SK-N-SH (cell line): ENCODE measurements at places on chromosomes 3 and 15. TPM values are rescaled to one million over a fixed set of nuclear protein-coding genes. Genes with fewer than 3 reads are reported as not detected.

Gene GOLGA8O
- polyA plus RNA-seq = 0.26 and 0.31 TPM in 2 replicates

Gene GUCA1C
- polyA plus RNA-seq = not detected in 2 replicates

DNA sequence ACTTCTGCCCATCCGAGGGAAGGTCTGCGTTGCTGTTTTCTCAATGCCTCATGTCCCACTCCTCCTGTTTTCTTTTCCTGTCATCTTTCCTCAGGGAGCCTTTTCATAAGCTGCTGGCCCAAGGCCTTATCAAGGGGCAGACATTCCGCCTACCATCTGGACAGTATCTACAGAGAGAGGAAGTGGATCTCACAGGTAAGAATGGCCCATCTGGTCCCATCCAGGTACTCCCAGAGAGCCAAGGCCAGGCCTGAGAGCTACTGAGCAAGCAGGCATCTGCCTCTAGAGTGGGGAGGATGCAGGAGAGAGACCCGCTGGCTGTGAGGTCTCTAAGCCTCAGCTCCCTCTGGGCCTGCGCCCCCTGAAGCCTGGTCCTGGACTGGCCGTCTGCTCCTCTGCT lies 81.5 kb upstream of the LIMD1 start:
- peaks cover 19% of the 10 kb centered on the region for H3K4me1 ChIP-seq
- no peak overlapping the region for H3K27ac ChIP-seq
- H3K36me3 ChIP-seq = peaks cover 42% of the 10 kb centered on the region
- DNase-seq = no peak
- H3K4me3 ChIP-seq = no peak overlapping the region

DNA sequence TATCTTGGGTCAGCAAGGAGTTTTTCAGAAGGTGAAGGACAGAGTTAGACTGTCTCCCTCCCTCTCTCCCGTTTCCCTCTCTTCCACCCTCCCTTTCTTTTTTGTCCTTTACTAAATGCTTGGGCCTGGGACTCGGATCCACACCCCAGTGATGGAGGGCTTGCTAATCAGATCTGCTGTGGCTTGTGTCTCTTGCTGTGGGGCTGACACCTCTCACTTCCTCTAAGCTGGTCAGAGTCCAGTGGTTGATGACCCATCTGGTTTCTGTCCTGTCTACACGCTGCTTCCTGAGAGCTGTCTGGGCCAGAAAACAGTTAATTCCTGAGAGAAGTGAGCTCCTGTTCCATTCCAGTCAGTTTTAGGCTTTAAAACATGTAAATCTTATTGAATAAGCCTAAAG lies 849 bp downstream of the TRAK1 start:
- H3K27me3 ChIP-seq = no peaks in the 10 kb centered on the region
- no peaks in the 10 kb centered on the region; the same call in 1 of the 2 replicates for H3K4me1 ChIP-seq
- no peak overlapping the region for H3K4me3 ChIP-seq
- peaks cover 11% of the 10 kb centered on the region for H3K36me3 ChIP-seq
- no peak for DNase-seq
- H3K27ac ChIP-seq = no peak overlapping the region

DNA sequence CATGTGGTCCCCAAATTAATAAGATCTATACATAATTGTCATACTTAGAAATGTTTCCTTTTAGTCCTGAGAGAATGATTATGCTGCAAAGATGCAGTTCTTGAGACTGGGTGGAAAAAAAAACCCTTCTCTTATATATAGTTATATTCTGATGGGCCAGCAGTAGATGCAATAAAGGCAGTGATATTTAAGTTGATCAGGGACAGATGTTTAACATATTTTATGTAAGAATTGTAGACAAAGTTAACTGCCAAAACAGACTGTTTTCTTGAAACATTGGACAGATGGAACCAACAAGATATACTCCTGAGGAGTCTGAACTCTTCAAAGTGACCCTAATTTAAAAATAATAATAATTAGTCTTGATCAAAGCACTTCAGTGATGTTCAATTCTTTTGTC lies 172.0 kb upstream of the LRIG1 start:
- H3K4me1 ChIP-seq = no peaks in the 10 kb centered on the region
- no peaks in the 10 kb centered on the region for H3K36me3 ChIP-seq
- no peak overlapping the region for H3K4me3 ChIP-seq
- DNase-seq = no peak
- no peaks in the 10 kb centered on the region for H3K27me3 ChIP-seq
